ENCODE measurements at places on chromosomes 4 and X.

GRCh38 chr4:72205298-72205697 lies 173.5 kb downstream of the NPFFR2 start:
- DNase-seq: no peak

DNA sequence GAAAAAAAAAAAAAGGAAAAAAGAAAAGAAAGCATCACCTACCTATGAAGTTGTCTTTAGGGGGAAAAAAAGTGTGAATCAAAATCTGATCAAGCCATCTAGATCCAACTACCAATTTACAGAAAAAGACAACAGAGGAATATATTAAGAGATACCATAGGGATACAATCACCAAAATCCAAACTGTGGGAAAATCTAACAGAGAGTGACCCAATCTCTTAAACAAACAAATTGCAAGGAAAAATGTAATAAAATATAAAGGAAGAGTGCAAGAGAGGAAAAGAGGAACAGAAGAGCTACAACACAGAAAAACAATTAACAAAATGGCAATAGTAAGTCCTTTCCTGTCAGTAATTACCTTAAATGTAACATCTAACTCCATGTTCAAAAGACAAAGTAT lies 19.0 kb downstream of the THOC2 start:
- DNase-seq: no peak

- DNase-seq: no peak
Observed at GRCh38 chr4:3304831-3305609, 12.2 kb downstream of the RGS12 start.

DNA sequence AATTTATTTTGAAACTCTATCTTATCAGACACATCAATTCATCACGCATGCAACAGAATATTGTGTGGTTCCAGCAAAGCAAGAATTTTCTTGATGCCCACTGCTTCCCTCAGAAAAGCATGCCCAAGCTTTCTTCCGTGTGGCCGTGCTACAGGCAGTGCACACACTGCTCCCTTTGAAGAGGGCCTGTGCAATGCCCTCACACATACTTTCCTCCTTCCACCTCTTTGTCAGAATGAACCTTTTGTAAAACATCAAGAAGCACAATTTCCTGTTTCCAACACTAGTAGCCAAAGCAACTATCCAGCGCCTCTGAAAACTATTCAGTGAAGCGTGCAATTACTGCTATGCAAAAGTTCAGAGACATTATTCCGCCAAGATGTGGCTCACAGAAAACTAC lies 201.7 kb downstream of the NLGN4X start:
- DNase-seq: no peak

DNA sequence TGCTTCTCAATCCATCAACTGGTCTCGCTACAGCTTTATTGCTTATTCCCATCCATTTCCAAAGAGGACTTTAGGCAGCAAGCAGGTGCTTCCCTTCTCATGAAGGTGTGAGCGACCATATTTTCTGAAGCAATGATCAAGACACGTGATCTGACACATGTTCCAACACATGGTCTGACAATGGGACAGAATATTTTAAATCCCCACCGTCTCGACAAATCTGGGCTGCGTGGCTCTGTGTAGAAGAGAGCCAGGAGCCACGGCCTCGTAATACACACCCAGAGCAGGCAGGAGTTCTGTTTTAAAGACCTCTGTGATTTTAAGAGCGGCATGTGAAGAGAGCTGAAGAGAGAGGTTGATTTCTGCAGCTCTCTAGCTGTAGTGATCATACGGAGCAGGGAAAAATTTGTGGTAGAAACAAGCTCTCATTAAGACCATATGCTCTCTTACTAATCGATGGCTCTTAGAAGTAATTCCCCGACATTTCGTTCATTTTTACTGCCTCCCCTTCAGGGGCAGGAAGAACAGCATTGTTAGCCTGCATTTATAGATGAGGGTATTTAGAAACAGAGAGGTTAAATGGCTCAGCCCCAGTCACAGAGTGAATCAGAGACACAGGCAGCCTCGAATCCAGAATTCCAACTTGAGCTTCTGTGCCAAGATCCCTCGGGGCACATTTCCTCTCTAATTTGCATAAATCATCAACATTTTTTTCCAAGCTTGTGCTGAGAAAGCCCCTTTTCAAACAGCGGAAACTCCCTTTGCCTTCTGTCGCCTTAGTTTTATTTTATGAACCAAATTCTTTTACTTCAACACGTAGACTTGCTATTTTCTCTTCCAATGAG lies 91.0 kb upstream of the BCOR start:
- DNase-seq: no peak

GRCh38 chr4:39626261-39626660 lies 12.4 kb downstream of the SMIM14 start:
- no peak for DNase-seq

DNA sequence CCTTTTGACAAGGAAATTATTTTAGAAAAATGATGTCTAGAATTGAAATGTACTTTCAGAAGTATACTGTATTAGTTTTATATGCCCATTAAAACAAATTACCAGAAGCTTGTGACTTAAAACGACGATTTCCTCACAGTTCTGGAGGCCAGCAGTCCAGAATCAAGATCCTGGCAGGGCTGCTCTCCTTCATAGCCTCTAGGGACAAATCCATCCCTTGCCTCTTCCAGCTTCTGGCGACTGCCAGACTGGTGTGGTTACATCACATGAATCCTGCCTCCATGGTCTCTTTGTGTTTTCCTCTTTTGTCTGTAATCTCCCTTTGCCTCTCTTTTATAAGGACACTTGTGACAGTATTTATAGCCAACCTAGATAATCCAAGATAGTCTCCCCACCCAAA lies 97.1 kb downstream of the IQCM start:
- DNase-seq: no peak

DNA sequence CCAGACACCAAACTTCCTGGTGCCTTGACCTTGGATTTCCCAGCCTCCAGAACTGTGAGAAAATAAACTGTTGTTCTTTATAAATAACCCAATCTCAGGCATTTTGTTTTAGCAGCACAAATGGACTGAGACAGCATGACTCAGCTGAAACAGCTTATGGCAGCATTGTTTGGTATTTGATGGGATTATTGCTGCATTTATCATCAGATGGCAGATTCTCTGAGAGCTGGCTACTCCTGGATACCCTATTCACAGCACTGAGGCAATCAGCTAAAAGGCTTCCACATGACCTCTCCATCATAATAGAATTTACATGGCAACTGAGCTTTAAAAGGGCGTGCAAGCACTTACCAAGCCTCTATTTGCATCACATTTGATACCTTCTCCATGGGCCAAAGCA lies 623.1 kb upstream of the CPEB2 start:
- DNase-seq: no peak

DNA sequence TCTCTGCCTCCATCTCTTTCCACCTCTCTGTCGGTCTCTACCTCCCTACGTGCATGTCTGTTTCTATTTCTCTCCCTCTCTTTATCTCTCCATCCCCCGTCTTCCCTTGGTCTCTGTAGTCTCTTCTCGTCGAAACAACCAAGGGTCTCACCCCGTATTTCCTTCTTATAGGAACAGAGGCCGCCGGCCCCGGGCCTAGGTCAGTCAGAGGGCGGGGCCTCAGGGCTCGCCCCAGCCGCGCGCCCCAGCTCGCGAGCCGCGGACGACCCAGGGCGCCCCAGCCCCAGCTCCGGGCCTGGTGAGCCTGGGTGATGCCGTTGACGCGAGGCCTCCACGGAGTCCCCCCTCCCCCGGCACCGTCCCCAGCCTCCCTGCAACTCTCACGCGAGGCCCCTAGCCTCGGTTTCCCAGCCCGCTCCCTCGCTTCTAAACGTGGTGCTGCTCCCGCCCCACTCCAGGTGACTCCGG lies 6.6 kb downstream of the TIMM17B start:
- DNase-seq: no peak

- DNase-seq: no peak
Observed at GRCh38 chrX:70452143-70452733, 7.6 kb downstream of the DLG3 start.

DNA sequence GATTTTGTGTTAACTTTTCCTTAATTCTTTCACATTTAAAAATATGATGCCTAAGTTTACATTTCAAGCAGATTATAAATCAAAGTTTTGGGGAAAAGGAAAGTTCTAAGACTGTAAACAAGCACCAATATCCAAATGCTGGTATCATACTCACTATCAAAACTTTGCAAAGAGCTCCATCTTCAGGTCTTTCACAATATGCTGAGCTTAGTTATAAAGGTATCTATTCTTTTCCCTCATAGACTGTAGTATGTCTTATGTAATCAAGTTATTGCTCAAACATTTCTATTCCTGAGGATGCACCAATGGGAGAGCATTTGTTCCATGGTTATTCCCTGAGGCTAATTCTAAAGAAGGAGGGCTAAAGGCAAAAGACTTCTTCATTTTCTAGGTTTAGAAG lies 207.9 kb upstream of the FAM241A start:
- no peak for DNase-seq

GRCh38 chrX:1178580-1179057 lies 33.8 kb downstream of the CRLF2 start:
- DNase-seq: no peak

DNA sequence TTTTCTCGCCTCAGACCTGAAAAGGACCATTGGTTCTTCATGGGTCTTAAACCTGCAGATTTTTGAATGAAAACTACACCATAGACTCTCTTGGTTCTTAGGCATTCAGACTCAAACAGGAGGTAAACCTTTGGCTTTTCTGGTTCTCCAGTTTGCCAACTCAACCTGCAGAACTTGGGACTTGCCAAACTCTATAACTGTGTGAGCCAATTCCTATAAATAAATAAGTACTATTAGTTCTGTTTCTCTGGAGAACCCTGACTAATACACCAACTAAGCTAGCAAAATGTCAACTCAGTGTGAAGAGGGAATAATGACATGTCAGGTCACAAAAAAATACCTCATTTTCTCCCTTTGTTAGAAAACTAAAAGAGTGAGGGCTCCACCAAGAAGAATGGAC lies 374.6 kb downstream of the RAB28 start:
- DNase-seq: no peak

DNA sequence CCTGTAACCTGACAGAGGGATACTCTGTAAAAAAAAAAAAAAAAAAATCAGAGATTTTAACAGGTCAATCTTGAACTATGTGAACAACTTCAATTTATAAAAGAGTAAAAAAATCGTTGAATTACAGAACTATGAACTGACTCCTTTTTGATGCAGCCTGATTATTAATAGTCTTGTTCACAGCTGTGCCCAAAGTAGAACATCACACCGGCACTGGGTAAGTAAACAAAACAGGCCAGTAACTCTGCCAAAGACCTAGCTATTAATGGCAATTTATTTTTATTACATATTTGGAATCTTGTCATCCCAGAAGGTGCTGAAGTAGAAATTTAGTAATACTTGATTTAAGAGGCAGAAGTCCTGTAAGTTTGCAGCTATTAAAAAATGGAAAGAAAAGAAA lies 31.4 kb downstream of the CPE start:
- DNase-seq: no peak

DNA sequence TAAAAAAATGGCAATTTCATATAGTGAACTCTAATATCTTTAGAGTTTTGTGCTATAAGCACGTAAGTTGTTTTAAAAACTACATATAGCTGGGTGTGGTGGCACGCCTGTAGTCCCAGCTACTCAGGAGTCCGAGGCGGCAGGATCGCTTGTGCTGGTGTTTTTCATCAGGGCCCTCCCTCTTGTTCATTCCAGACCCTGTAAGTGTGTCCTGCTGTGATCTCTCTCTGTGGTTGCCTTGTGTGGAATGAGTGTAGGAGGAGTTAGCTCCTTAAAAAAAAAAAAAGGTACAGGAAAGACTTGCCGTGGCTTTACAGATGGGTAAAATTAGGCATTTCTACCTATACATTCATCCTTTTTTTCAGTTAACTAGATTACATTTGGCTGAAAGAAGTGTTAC lies 35.4 kb downstream of the RBBP7 start:
- no peak for DNase-seq

- no peak for DNase-seq
Observed at GRCh38 chrX:9835585-9836210, 49.5 kb downstream of the SHROOM2 start.

DNA sequence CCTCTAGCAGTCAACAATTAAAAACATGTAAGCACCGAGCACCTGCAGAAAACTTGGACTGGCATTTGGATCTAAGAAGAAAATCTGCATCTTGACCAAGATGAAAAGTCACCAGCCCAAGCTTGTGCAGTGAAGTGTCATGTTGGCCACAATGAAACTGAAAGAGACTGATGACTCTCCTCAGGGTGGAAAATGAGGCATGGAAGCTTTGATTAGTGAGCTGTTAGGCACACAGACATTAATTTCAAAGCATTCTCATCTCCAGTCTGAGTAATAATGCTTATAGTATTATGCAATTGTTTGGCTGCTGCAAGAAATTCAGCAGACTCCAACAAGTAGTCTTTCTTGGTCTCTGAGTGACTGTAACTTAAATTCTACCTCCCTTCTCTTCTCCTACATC lies 150.1 kb downstream of the AR start:
- DNase-seq: no peak

DNA sequence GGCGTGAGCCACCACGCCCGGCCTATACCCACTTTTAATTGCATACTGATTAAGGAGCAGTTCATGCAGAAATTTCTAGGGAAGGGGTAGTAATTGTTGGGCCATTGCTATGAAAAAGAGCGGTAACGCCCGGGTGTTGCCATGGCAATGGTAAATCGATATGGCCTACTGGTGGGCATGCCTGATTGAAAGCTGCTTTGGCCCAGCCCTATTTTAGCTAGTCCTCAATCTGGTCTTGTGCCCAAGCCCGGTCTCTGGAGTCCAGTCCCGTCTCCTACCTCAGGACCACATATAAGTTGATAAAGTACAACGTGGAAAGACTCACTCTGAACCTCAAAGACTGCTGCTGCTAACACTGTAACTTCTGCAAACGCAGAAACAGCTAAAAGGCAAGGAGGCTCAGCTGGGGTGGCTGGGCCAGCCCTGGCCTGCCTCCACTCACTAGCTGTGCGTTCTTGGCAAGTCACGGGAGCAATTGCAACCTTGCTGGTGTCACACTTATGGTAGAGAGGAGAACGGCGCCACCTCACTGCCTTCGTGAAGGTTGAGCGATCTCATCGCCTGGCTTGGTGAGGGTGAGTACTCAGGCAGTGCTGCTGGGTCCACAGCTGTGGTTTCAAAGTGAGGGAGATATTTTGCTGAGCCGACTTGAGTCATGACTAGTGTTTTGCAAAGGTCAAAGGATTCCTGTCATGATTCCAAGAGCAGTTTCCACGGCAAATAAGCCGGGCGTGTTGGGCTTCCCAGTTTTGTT lies 57.0 kb upstream of the GRPEL1 start:
- DNase-seq: no peak

GRCh38 chr4:121943941-121944340 lies 7.9 kb downstream of the TRPC3 start:
- no peak for DNase-seq

- DNase-seq: no peak
Observed at GRCh38 chr4:751676-752075, 46.0 kb downstream of the PCGF3 start.

DNA sequence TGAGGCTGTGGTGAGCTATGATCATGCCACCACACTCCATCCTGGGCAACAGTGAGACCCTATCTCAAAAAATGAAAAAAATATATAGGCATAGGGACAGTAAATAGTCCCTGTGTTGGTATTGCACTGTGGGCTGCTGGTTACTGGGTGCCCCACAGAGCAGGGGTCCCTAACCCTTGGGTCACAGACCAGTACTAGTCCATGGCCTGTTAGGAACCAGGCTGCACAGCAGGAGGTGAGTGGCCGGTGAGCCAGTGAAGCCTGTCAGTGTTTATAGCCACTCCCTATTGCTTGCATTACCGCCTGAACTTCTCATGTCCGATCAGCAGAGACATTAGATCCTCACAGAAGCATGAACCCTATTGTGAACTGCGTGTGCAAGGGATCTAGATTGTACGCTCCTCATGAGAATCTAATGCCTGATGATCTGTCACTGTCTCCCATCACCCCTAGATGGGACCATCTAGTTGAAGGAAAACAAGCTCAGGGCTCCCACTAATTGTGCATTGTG lies 106.5 kb downstream of the TNIP2 start:
- no peak for DNase-seq

All from SIG-M5 (cell line).